ENCODE measurements at places on chromosomes 11 and 22.
A peak's percentile ranks its signal among the peaks of the same experiment; 100 is the strongest.

DNA sequence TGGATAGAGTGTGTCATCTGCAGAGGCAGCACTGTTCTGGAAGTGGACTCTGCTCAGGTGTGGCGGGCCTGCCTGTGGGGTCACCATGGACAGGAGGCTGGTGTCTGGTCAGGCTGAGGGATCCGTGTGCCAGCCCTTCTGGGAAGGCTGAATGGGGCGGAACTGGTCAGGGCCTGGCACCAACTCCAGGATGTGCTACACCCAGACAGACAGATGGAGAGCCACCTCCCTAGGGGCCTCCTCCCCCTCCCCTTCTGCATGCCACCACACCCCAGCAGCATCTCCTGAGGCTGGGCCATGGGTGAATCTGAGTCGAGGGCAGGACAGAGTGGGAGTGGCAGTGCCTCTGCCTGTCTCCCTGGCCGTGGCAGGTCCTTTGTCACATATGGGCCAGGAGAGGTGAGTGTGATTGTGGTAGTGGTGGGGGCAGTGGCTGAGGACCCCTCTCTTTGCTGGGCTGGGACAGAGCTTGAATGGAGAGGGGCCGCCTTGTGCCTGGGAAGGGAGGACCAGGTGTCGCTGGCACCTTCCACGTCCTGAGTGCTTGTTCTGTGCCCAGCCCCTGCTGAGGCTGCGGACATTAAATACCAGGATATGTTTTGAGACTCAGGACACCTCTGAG lies 29.1 kb downstream of the ST3GAL4 start:
- no peak for DNase-seq
- no peak overlapping the region for H3K4me3 ChIP-seq
- H3K27ac ChIP-seq = no peak overlapping the region
- no peaks in the 10 kb centered on the region for H3K27me3 ChIP-seq
- no peaks in the 10 kb centered on the region for H3K36me3 ChIP-seq

- H3K36me3 ChIP-seq = no peaks in the 10 kb centered on the region
- H3K27me3 ChIP-seq = no peaks in the 10 kb centered on the region
- peak overlapping the region; percentile 9 for H3K4me3 ChIP-seq
- peaks cover 12% of the 10 kb centered on the region for H3K4me1 ChIP-seq
- DNase-seq = no peak
These were observed 28.4 kb upstream of the SIK2 start for GRCh38 chr11:111573821-111574249.

DNA sequence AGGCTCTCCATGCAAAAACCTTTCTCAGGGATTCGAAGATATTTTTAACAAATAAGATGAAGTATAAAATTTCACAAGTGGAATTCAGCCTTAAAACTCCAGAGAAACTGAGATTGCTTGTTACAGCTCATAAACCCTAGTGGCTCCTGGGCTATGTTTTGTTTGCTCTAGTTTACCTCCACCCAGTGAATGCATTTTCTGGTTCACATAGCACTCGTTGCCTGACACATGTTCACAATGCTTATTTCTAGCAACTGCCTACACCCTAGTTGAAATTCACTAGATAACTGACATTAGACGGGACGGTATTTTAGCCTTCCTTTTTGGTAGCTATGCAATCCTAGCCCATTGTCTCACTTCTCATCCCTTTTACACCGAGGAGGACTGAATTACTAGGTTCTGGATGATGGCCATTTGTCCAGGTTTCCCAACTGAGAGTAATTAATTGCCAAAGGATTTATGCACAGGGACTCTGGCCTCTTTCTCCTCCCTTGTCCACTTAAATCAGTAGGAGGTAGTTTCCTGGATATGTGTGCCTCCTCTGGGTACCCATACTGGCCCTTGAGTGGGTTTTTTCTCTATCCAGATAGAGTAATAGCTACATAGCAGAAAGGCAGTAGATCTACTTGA lies 951.6 kb downstream of the DLG2 start:
- no peak overlapping the region for H3K27ac ChIP-seq
- H3K36me3 ChIP-seq = no peaks in the 10 kb centered on the region
- H3K27me3 ChIP-seq = no peaks in the 10 kb centered on the region
- no peaks in the 10 kb centered on the region for H3K4me1 ChIP-seq

- H3K4me3 ChIP-seq = peak overlapping the region; percentile 50
- DNase-seq = peak; percentile 64
- peak overlapping the region; percentile 77 for H3K27ac ChIP-seq
- no peaks in the 10 kb centered on the region for H3K27me3 ChIP-seq
- H3K36me3 ChIP-seq = no peaks in the 10 kb centered on the region
These were observed 43.2 kb upstream of the BLID start for GRCh38 chr11:122159173-122159721.

DNA sequence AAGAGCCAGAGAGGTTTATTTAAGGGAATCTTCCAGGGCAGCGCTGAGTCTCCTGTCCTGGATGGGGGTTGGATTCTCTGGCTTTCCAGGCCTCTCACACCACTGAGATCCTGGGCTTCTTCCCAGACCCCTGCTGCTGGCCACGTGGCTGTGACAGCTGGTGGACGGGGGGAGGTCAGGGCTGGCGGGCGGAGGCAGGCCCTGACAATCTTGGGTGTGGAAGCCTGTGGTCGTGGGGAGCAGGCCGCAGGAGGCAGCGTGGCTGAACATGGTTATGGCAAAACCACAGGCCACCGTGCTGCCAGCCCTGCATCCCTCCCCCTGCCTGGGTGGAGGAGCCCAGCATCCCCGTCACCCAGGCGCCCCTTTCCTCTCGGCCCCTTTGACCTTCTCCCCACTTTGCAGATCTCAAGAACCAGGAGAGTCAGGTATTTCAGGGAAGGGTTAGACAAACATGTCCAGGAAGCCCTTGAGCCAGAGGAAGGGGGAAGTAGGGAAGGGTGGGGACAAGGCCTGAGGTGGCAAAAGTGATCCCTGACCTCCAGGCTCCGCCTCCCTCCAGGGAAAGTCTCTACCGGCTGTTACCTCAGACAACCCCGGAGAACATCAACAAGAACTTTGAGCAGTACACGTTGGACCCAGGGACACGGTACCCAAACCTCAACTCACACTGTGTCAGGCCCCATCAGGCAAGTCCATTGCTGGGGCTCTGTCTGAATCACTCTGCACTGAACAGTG lies 111.8 kb downstream of the MICAL2 start:
- H3K27ac ChIP-seq = peak overlapping the region; percentile 66
- H3K27me3 ChIP-seq = no peaks in the 10 kb centered on the region
- peaks cover 19% of the 10 kb centered on the region for H3K36me3 ChIP-seq
- no peak overlapping the region for H3K4me3 ChIP-seq
- peaks cover 54% of the 10 kb centered on the region for H3K4me1 ChIP-seq

GRCh38 chr11:134488913-134489312 lies 76.9 kb upstream of the B3GAT1 start:
- H3K27ac ChIP-seq = no peak overlapping the region
- no peaks in the 10 kb centered on the region for H3K4me1 ChIP-seq
- H3K4me3 ChIP-seq = no peak overlapping the region
- no peak for DNase-seq

GRCh38 chr11:95170294-95170693 lies 60.7 kb downstream of the SESN3 start:
- no peak for DNase-seq
- no peak overlapping the region for H3K27ac ChIP-seq
- no peaks in the 10 kb centered on the region for H3K4me1 ChIP-seq
- H3K4me3 ChIP-seq = no peak overlapping the region
- H3K36me3 ChIP-seq = peaks cover 4% of the 10 kb centered on the region

Data from sigmoid colon (tissue), 7 donors.